ENCODE measurements at places on chromosomes 6 and 20.

DNA sequence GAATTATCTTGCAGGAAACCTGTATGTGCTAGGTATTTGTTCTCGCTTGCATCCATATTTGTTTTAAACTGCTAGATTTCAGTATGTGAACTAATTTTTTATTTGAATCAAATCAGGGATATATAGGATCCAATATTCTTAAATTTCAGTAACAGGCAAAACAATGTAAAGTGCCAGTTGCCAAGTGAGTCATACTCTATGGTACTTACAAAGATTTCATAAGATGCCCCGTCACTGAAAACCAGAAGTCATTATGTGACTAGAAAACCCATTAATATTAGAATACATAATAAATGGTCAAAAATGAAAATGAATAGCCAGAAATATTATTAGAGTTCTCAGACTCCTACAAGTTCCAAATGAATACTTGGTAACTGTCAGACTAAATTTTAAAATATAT is 481.2 kb downstream of the TFAP2A start:
- DNase-seq = no peak

GRCh38 chr6:160996131-160996601 is 4.6 kb downstream of the MAP3K4 start:
- DNase-seq = no peak

- peak; percentile 22 for DNase-seq
Measured at GRCh38 chr20:23584434-23585199, 16.3 kb upstream of the CST9L start.

- DNase-seq = no peak
Measured at GRCh38 chr20:57468523-57469417, 56.2 kb downstream of the CTCFL start.

DNA sequence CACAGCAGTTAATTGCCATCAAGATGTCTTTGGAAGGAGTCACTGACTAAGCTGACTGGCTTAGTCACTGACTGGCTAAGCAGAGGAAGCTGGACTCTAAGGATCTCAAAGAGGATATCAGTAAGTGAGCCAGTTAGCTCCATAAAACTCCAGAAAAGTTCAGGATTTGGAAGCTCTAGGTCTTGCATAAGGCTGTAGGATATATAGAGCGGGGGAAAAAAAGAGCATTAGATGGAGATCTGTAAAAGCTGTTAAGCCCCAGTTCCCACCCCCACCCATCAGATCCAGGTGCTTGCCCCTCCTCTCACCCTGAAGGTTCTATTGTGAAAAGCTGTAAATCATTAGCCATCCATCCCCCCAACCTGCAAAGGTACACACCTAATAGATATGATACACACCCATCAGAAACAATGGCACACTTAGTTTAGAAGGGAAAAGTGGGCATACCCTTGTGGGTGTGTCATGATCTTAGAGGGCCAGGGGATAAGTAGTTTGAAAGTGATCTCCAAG is 32.2 kb downstream of the CARMIL1 start:
- DNase-seq = no peak

DNA sequence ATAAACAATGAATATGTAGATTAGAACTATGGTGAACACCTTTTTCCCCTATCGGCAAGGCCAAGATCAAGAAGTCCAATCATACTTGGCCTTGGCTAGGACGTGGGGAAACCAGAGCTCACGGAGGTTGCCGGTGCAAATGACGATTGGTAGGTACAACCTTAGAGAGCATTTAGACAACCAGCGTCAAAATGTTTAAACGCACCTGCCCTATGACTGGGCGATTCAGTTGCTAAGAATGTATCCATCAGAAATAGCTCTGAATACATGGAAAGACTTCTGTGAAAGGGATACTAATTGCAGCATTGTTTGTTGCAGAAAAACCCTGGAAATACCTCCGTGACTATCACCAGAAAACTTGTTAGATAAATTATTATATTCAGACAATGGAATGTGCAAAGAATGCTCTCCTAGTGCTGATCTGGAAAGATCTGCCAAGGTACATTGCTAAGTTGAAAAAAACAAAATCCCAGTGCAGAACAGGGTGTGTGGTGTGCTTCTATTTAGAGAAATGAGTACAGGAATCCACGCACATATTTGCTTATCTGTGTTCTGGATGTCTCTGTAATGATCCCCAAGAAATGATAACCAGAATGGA is 48.0 kb upstream of the PTPN1 start:
- no peak for DNase-seq

DNA sequence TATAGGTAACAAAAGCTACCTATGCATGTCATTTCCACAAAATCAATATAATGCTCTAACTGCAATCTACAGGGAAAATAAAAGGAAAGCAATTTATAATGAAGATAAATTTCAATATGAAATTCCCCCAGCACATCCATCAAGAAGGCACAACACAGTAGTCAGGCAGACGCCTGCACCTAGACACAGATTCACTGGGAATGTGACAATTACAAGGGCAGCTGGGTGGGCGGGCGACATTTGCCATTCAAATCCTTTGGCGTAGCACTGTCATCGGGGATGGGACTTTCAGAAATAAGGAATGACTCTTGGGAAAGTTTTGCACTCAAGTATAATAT is 60.4 kb downstream of the SULF2 start:
- no peak for DNase-seq

DNA sequence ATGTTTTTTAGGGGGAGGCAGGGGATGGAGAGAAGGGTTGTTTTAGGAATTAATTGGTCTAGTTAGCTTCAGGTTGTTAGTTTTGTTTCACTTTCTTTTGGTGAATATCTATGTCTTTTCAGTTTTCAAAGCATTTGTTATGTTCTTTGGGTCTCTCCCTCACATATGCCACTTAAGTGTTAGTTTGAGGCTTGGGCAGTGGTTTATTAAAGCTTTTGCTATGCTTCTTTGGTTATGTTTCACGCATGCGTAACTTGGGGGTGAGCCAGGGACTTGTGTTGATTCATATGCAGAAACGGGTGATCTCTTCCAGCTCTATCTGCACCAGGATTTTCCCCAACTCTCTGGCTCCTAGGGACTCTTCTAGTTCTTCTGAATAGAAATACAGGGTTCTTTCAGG is 11.4 kb upstream of the MMS22L start:
- no peak for DNase-seq

GRCh38 chr6:25777031-25777430 is 22.5 kb downstream of the SLC17A4 start:
- DNase-seq = no peak

- DNase-seq = no peak
Measured at GRCh38 chr6:38476888-38477287, 162.8 kb downstream of the BTBD9 start.

DNA sequence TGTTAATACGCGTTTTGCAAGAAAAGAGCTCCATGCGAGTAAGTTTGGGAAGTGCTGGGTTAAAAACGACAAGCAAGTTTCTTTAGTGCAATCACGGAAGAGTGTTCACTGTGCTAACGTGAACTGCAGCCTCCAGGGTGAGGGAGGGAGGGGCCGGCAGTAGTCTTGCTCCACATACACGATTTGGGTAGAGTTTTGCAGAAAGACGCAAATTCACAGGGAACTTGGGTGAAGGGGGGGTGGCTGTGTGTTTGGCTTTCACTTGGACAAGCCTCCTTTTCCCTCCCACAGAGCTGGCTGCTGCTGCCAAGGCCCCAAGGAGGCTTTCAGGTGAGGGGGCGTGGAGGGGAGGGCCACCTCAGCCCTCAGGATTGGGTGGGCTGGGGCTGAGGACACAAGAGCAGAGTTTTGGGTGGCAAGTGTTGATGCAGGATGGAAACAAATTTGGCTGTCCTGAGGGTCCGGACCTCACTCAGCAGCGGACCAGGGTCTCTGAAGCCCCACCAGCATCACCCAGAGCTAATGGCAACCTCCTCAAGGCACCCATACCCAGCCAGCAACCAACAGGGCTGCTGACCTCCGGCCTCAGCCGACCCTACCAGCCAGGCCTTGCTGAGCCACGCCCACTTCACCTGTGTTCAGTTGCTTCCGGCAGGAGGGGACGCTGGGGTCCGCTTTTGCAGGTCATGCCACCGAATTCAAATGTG is 204.5 kb downstream of the ERMARD start:
- peak; percentile 52 for DNase-seq

DNA sequence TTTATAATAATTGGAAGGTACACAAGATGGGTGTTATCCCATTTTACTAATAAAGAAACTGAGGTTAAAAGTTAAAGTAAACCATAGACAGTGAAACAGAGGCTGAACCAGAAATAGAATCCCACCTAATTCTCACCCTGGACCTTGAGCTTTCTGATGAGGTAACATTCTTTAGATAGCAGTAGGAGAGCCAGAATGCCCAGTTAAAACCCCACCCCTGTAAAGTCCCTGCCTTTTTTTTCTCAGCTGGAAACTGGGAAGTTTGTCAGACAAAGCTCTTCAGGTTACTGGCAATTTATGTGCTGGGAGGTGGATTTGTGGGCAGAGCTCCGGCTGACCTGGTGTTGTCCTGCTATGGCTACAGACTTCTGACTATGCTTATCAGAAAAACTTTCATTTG is 1.9 kb upstream of the MCHR2 start:
- DNase-seq = no peak

DNA sequence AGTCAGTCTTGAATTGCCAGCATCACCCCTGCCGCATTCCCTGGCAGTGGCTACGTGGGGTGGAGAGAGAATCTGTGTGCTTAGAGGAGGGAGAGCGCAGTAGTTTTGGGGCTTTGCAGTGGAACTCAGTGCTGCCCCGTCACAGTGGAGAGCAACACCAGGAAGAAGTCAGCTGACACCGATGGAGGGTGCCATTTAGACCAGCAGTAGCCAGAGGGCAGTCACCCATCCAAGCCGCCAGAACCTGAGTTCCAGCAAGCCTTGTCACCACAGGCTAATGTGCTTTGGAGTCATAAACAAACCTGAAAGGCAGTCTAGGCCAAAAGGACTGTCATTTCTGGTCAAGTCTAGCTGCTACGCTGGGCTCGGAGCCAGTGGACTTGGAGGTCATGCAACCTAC is 22.0 kb upstream of the PERP start:
- DNase-seq = no peak

DNA sequence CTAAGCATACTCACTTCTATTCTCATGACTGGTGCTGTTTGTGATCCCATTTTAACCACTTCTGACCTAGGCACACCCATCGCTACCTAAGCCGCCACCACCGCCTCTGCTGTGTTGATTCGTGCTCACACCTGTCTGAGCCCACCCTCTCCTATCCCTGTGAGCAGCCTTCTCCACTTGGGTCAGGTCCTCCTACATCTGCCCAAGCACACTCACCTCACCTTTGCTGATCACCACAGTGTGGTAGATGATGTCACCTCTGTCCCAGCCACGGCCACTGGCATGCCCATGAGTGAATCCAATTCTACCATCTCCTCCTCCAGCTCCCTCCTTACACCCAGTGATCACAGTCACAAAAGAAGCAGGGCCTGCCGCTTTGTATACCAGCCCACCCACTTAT is 20.8 kb downstream of the MUC22 start:
- DNase-seq = no peak

GRCh38 chr6:19662911-19663310 is 174.3 kb upstream of the ID4 start:
- DNase-seq = no peak

DNA sequence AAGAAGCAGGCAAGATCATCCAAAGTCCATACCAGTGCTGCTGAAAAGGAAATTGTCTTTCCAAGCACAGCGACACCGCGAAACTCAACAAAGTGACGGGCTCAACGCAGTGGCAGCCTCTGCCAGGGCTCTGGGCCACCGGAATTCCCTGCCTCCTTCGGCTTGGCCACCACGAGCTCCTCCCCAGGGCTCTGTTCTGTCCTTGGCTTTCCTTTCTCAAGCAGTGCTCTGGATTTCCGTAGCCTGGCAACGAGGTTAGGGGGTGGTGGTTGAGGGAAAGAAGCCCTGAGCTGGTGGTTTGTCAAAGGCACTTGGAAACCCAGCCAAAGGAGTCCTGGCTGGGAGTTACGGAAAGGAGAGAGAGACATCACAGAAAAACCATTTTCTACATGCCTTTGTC is 31.2 kb downstream of the PRR18 start:
- no peak for DNase-seq

DNA sequence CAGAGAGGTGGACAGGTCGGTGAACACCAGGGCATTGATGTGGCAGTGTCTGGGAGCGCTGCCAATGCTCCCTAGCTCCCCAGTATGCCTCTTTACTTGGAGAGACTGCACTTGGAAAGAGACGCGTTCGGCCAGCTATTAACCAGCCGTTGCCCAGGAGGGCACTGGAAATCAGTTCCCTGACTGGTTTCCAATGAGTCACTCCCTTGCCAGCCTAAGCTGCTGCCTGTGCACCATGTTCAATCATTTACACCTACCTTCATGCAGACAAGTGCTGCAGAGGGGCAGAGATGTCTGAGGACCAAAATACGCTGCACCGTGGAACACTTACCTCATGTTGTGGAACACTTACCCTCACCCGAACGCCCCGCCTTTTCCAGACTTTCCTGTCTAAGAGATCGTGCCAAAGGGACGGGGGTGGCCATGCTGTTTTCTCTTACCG is 151.6 kb downstream of the SOBP start:
- DNase-seq = no peak

DNA sequence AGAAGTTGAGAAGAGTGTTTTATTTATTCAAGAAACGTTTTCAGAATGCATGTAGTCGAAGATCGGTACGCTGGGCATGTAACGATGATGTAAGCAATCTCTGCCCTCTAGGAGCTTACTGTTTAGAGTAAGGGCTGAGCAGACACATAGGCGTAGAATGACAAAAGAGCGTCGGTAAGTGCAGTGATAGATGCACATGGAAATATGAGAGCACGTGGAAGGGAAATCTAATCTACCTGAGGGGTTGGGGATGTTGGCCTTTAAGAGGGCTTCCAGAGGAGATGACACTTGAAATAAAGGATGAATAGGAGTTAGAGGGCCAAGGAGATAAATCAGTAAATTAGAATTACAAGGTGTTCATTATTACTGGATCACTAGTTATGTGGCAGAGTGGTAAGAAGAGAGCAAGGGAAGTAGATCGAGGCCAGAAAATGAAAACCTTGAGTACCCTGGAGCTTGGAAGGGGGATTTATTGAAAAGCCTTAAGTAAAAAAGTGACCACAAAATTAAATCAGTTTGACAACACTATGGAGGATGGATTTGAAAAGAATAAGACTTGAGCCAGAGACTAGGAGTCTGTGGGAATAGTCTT is 782 bp downstream of the TRMT11 start:
- no peak for DNase-seq

DNA sequence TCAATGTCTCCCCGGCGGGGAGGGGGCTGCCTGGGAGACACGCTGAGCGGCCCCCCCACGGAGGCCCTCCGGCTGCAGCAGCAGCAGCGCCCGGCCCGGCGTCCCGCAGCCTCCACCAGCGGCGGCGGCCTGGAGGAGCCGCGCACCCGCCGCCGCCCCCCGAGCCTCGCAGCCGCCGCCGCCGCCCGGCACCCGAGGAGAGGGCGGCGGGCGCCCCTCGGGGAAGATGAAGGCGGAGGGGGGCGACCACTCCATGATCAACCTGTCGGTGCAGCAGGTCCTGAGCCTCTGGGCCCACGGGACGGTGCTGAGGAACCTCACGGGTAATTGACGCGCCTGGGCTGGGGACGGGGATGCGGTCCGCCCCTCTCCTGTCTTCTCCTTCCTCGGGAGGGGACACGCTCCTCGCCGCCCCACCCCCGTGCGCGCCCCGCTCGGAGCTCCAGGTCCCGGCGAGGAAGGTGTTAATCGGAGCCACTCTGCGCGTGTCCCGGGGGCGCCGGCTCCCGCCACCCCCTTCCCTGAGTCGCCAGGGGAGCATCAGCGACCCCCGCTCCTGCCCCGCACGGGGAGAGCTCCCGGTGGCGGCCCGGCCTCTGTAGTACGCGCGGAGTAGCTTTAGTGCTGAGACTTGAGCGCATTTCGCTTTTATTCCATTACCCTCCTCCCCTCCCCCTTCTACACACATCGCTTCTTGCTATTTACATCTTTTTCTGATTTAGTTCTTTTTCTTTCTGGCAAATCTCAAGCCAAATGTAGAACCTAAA is 686 bp downstream of the TMEM170B start:
- peak; percentile 67 for DNase-seq
